ENCODE measurements at places on chromosomes 7 and 10.

DNA sequence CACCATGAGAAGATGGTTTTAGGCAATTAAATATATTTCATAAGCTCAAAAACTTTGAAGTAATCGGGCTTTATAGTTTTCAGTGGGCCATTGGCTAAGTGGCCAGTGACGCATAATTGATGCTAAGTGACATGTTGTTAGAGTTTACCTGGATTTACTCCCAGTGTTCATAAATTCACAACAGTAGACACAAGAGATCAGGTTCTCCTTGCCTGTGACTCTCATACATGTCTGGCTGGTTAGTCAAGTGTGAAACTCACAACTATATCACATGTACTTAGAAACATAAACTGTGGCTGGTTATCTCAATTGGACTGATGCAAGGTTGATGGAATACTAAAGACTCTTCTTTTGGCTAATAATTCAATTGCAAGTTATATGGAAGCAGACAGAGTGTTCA is 26.2 kb downstream of the ASB15 start:
- no peak for DNase-seq

DNA sequence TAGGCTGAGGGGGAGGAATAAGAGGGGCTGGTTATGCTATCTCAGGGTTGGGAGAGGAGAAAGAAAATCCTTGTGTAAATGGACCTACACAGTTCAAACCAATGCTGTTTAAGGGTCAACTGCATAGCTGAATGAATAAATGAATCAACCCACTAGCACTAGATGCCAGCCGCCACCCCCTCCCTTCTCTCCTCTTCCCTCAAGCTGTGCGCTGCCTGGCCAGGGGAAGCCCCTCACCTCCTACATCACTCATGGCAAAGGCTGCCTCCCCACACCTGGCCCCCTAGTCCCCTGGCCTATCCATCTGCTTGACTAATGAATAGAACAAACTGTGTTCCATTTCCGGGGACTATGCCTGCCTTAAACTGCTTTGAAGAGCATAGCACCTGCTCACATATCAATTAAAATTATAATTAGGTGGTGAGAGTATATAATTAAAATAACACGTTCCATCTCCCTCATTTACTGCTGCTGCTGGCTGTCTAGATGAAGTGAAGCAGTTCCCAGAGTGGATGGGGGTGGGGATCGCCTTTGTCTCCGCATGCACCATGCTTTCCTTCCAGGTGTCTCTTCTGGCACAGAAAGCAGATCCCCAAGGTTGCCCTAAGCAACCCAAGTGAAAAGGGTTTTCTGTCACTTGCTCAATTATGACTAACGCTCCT is 32.6 kb downstream of the GRID1 start:
- DNase-seq: no peak

DNA sequence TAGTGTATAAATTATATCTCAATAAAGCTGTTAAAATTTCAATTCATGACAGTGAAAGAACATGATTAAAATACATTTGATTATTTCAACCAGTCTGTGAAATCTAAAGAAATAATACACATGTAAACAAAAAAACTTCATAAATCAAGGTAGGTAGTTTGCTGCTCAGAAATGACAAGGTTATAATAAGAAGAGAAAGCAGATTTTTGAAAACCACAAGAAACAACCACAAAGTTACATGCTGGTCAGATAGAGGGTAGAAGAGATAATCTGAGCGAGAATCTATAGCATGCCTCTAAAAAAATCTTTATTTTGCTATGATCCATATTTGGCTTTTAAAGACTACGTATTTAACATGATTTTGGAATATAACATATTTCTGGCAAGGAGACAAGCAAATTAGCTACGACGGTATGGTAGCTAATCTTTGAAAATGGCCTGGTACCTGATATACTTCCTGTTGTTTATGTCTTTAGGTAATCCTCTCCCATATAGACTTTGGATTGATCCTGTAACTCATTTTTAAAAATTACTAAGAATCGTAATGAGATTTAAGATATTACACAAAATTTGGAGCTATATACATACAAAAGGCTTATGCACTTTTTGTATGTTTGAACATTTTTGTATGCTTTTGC is 23.5 kb upstream of the VCL start:
- DNase-seq: no peak

DNA sequence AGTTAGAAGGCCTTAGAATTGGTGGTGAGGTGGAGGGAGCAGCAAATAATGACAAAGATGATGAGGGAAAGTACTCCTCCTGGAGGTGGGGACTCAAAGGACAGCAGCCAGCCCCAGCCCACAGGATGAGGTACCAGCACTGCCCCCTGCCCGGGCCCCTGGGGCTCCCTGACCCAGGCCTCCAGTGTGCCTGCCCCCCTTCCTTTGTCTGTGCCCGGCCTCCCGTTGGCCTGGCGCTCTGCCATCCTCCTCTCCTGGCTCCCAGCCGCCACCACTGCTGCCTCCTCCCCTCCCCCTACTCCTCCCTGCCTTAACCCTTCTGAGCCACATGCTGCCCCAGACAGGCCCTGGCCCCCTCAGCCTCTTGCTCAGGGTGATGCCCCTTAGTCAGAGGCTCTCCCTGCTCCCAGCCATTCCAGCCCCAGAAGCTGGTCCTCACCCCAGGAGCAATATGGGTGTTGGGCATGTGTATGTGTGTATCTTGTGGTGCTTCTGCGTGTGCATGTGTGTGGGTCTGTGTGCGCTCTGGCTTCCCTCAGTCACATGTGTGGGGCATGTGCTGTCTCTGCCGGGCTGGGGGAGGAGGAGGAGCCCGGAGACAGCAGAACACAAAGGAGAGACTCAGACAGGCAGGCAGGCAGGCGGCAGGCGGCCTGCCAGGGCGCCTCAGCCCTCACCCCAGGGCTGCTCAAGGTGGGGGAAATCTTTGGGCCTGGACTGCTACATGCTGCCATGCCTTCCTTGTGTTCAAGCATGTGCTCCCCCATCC is 2.6 kb downstream of the LDB1 start:
- peak; percentile 59 for DNase-seq

DNA sequence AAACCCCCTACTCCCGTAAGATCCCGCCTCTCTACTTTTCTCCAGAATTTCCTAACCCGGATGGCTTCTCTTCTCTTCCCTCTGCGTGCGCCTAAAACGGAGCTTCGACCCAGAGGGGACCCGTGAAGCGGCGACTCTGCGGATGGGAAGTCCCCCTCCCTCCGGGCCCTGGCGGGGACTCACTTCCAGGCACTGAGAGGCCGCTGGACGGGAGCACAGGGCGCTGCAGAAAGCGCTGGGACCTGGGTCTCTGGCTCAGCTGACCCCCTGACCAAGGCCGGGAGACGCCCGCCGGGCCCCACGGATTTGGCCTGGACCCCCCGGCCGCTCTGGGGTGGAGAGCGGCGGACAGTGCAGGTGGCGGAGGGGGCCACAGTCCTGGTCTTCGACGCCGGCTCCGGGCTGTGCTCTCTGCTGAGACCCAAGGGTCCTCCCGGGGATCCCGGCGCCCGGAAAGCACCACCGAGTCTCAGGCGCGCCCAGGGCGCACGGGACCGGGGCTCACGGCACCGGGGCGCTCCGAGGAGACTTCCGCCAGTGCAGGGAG is 688 bp upstream of the FOXL3 start:
- no peak for DNase-seq

- no peak for DNase-seq
These were observed 35.5 kb upstream of the TBX20 start for GRCh38 chr7:35289376-35289775.

GRCh38 chr7:132516042-132516840 is 60.0 kb downstream of the PLXNA4 start:
- no peak for DNase-seq
